ENCODE measurements at places on chromosomes 5 and 9.

DNA sequence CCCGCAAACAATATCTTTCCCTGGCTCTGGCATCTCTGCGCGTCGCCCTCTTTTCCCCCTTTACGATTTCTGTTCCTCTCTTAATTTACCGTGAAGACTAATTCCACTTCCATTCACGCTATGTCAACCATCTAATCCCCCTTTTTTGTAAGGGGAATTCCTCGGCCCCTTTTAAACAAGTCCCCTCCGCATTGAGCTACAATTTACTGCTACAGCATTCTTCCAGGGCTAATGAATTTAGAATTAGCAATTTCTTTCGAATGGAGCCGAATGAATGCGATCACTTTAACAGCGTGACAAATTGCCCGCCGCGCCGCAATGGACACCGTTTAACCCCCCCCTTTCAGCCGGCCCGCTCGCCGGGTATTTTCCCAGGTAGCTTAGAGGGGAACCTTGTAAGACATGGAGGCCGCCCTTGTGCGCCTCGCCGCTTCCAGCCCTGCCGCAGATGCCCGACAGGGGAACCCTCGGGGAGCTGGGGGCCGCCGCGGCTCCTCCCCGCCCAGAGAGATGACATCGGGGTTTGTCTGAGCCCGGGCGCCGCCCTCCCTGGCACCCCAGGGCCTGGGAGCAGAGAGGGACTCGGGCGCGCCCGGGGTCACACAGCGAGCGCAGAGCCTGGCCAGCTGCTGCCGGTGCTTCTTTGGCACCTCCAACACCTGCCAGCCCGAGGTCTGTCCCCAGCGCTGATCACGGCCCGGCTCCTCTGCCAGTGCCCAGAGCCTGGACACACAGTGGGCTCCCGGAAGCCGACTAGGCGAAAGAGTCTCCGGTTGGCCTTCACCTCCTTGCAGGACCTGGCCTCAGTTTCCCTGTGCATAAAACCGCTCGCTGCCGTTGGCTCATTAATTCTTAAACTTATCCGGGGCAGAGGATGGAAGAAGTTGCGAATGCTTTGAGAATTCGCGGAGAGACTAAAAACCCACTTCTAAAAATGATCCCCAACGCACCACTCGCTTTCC lies 1.3 kb downstream of the PRDM12 start:
- DNase-seq, result no peak

DNA sequence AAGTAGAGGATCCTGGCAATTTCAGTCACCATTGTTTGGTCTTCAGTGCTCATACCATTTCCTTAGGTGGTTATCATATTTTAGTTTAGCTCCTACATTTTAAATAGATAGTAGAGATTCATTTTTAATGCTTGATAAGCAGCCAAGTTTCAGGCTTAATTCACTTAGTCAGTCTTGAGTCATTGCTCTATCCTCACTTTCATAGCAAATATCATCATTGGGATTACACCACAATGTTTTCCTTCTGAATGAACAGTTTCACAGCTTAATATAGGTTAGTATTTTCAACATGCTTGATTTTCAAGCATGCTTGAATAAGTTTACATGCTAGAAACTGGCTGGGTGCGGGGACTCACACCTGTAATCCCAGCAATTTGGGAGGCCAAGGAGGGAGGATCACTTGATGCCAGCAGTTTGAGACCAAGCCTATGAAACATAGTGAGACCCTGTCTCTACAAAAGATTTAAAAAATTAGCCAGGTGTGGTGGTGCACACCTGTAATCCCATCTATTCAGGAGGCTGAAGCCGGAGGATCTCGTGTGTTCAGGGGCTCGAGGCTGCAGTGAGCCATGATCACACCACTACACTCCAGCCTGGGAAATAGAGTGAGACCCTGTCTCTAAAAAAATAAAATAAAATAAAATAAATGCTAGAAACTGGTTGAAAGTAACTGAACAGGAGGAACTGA lies 339.9 kb downstream of the ADGRV1 start:
- DNase-seq, result no peak

- DNase-seq, result no peak
Observed at GRCh38 chr9:115883467-115884329, 269.9 kb upstream of the PAPPA start.

DNA sequence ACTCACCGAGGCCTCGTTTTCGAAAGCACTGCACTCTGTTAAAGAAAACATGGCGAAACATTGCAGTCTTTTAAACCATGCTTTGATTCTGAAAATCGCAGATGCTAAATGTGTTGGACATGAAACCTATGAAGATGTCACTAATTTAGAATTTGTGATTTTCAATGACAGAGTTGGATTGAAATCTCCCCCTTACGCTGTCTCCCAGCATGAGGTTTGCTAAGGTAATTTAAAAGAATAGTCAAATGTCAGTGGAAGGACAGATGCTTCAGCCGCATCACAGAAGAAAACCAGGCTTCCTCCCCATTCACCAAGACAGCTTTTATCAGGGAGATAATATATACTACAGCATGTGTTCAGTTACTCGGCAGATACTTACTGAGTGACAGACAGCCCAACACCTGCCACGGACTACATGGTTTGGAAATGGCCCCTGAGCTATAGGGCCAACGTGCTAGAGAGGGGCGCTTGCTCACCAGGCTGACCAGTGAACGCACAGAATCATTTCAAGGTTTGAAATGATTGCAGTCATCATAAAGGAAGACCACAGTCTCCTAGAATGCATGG lies 136.9 kb downstream of the ADAMTS16 start:
- DNase-seq, result no peak

DNA sequence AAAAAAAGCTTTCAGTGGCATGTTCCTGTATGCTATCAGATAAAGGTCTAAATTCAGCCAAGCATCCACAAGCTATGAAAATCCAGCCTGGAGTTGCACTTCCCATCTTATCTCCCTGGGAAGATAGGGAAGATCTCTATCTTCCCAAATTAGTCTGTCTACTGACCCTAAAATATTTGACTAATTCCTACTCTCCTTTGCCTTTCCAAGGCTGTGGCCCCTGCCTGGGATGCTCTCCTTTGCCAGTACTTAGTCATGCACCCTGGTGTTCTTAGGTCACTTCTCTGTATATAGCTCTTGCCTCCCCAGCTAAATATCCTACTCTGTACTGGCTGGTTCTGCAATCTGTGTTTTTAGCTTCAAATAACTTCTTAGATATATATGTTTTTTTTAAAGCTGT lies 44.0 kb upstream of the PLPP1 start:
- no peak for DNase-seq

- no peak for DNase-seq
Observed at GRCh38 chr5:93574491-93575305, 6.3 kb downstream of the NR2F1-AS1 start.

GRCh38 chr9:132903574-132904492 lies 25.1 kb downstream of the SPACA9 start:
- no peak for DNase-seq

DNA sequence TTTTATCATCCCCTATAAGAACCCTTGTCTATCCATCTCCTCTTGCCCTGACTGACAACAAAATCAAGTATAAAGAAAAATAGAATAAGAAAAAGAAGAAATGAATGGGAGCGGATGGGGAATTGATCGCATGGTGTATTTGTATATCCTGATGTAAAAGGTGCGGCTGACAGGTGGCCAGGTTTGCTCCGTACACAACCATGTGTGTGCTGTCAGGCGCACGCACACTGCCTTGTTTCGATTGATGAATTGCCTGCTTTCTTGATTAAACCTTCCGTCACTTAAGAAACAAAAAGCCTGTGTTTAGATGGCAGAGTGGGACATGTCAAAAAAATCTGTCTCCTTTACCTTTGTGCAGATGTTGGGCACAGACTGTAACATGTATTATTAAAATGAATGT lies 102.6 kb downstream of the MVB12B start:
- DNase-seq, result no peak

DNA sequence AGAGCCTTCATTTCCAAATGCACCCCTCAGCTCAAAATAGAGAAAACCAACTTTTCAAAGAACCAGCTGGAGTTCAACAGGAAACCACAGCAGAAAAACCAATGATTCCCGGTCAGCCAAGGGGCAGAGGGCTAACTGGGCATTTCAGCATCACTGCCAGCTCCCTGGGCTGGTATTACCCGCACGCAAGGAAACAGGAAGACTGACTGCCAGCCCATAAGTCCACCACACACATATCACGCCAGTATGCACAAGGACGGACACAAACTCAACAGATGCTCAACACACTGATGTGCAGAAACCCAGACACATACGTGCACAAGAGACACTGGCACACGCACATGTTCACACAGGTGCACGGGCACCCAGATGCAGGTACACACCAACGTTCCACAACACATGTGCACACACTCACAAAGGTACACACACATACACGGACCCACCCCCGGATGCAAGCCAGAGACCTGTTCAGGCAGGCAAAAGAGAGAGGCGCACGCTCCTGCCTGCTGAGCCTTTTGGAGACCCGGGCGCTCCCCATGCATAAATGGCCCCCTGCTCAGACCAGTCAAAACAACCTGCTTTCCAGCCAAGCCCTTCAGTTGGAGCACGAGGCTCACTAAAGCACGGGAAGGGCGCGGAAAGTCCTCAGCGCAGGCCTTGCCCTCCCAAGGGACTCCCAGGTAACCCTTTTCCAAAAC lies 2.1 kb downstream of the ADAMTS2 start:
- DNase-seq, result no peak

- no peak for DNase-seq
Observed at GRCh38 chr5:27158775-27159174, 120.4 kb upstream of the CDH9 start.

- DNase-seq, result no peak
Observed at GRCh38 chr9:136494012-136494411, 11.2 kb upstream of the SEC16A start.

DNA sequence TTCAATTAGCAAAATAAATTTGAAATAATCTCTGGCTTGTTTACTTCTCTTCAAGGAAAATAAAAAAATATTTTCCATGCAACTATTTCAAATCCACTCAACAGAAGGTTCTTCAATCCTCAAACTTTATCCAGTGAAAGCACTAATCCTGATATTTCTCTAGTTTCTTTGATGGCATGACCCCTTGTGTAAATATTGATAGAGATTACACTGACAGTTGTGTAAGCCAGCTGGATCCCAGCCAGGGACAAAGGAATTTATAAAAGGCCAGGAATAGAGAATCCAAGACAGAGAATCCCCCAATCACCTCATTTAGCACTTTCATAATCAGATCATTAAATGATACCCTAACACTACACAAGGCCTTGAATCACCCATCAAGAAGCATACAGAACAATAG lies 135.2 kb downstream of the GNA14 start:
- DNase-seq, result no peak

DNA sequence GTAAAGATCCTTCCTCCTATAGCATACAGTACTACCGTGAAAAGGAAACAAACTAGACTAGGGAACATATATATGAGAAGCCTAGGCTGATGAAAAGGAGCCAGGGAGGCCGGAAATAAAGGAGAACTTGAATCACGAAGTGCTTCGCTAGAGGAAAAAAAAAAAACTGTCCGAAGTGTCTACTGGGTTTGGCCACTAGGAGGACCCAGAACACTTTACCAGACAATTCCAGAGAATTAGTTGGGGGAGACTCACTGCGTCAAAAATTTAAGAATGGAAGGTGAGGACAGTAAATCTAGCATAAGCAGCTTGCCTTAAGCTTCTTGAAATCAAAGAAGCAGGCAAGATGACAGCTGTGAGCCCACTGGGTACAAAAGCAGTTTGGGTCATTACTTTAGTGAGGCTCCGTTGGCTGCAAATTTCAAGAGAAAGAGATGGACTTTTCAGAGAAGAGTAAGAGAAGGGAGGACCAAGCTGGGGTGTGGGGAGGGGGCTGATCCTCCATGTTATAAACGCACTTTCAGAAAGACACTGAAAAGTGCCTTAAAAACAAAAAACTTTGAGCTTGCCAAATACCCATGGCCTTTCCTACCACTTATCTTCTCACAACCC lies 47.4 kb downstream of the P4HA2 start:
- DNase-seq, result peak; percentile 32

- DNase-seq, result peak; percentile 43
Observed at GRCh38 chr5:149128023-149128875, 13.0 kb upstream of the ABLIM3 start.

DNA sequence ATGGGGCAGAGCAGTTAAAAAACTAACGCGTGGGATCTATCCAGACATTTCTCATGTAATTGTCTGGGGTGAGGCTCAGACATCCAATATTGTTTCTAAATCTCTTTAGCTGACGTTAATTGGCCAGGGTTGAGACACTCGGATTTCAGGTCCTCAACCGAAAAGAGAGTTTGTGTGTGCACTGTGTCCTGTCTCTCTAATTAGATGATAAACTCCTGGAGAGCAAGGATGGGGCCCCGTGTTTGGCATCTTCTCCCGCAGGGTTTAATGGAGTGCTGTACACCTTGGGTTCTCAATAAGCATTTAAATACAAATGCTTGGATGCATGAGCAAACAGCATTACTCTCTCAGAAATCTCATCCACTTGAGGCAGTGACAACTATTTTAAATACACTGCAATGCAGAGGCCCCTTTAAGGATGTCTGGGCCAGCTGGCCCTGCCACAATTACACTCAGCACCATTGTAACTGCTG lies 139.6 kb downstream of the MTX3 start:
- DNase-seq, result no peak

GRCh38 chr9:122325124-122325523 lies 45.7 kb upstream of the PTGS1 start:
- no peak for DNase-seq

GRCh38 chr9:38315085-38315595 lies 77.4 kb upstream of the ALDH1B1 start:
- no peak for DNase-seq

DNA sequence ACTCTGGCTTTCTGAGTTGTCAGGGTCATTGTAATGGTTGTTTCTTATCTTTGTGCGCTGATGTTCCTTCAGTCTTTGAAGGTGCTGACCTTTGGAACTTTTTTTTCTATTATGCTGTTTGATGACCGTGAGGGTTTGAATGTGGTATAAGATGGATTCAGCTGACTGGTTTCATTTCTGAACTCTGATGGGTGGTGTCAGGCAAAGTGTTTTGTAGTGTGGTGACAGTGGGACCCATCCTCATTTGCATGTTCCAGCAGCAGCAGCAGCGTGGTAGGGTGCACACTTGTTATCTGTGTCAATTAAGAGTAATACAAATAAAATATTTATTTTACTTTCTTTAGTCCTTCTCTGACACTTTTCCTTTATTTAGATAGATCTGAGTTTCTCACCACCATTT lies 227.7 kb upstream of the PRR16 start:
- no peak for DNase-seq

GRCh38 chr5:179345433-179346321 lies at the start of gene ADAMTS2:
Gene ADAMTS2, minus strand, starts transcription at chr5:179345461. Its CDS starts 133 bp downstream, at chr5:179345328.
- DNase-seq, result no peak

DNA sequence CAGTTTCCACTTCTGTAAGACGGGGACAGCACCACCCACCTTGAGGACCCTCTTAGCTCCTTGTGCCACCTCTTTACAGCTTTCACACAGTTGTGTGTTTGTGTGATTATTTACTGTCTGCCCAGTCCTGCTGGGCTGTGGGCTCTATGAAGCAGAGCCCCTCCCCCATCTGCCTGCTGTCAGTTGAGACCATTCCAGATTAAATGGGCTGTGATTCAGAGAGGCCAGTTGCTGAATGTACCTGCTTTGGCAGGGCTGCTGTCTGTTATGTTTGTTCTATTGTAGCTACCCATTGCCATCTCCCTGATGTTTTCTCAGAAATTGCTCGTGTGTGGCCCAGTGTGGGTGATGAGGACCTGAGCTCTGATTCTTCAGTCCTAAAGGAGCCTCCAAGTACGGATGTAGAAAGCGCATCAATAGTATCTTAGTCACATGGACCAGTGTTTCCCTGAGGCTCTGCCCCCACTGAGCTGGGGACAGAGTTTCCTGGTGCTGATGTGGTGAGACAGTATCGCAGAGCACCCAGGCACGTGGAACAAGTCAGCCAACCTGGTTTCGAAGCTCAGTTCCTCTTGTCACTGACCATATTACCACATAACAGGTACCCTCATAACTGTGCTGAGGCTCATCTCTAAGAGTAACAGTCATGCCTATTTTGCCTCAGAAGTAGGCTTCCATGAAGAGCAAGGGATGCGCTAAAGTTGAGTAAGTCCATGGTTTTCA lies 3.7 kb downstream of the ANGPTL2 start:
- no peak for DNase-seq
